Mammary epithelial cell (primary cell): ENCODE measurements at places on chromosomes 1 and 21. TPM values are rescaled to one million over a fixed set of nuclear protein-coding genes. Genes with fewer than 3 reads are reported as not detected.

DNA sequence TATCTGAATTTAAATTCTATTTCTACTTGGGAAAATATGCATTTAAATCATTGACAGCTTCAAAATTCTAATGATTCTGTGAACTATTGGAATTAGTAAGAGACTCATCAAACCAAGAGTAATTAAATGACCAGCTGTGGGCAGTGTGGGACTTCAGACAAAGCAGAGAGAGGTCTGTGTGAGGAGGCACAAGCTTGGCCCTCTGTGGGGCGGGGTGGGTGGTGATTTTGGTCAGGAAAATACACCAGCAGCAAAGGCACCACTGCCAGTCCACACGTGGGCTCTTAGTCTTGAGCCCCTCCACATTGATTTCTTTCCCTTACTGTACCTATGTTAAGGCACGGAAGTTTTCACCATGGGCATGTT, 39.2 kb upstream of the RAB4A start:
- no peak for DNase-seq

DNA sequence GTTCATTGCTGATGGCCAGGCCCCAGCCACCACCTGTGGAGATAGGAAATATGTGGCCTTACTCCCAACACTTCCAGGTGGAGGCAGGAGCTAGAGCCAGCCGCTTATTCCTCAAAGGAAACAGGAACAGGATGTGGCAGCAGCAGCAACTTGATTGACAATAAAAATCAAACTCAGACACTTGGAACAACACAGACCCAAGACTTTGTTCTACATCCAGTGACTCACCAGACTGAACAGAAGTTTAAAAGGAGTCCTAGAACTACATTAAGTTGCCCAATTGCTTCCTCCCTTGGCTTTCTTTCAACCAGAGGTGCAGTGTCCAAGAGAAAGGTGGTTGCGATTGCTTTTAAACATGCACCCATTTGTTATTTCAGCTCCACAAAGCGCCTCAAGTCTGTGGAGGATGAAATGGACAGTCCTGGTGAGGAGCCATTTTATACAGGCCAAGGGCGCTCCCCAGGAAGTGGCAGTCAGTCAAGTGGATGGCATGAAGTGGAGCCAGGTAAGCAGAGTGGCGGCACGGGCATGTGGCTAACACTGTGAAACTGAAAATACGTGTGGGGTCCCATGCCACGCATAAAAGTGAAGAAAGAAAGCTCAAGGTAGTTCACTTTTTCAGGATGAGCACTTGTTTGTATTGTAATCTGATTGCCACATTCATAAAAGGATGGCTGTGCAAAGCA, 276.6 kb downstream of the NFIA start:
- DNase-seq = peak; percentile 55

GRCh38 chr1:91741301-91741700, 144.7 kb downstream of the TGFBR3 start:
- DNase-seq = no peak

- no peak for DNase-seq
Measured at GRCh38 chr1:27503844-27504587, 14.0 kb upstream of the WASF2 start.

KRTAP11-1 gene
- total RNA-seq = not detected

DNA sequence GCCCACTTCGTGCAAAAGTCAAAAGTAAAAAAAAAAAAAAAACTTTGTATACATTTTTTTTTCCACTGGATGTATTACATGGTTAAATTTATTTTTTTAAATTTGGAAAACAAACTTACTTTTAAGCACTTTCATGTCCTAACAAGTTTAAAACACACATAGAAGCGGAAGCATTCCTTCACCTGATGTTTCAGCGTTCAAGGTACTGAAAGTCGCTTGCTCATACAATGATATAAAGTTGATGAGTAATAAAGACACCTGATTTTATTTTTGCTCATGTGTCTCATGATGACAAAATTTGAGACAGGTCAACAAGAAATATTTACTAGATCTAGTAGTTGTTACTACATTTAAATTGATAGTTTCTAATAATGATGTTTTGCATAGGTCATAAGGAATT, 35.5 kb downstream of the ADAMTS1 start:
- no peak for DNase-seq

- DNase-seq = no peak
Measured at GRCh38 chr1:166969074-166969677, 6.2 kb downstream of the ILDR2 start.

DNA sequence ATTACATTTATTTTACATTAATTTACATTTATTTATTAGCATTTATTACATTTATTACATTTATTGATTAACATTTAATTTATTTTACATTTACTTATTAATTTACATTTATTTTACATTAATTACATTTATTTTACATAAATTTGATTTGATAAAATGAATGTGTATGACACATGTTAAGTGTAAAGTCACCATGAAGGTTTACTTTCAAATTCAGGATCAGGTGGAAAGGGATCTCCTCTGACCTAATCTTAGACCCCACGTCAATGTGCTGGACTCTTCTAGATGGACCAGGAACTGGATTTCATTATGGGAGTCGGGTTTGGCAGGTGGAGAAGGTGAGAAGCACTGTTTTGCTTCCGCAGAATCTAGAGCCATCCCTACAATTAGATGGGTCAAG, 76.1 kb downstream of the NCAM2 start:
- no peak for DNase-seq

DNA sequence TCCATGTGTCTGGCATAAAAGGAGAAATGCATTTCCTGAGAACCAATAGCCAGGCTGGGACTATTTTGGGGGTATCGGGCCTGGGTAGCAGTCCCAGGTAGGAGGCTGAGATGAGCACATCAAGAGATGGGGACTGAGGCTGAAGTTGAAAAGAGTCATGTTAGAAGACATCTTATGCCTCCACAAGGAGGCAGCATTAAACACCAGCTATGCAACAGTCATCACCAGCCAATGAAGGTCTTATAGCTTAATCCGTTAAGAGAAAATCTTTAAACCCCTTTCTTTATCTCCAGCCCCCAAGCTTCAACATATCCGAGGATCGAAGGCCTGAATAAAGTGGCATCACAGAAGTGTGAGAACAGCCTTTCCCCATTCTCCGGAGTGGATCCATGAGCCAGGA, 640.7 kb upstream of the PTBP2 start:
- no peak for DNase-seq

- DNase-seq = peak; percentile 82
Measured at GRCh38 chr1:85274969-85275453, 1.4 kb downstream of the BCL10 start.

DNA sequence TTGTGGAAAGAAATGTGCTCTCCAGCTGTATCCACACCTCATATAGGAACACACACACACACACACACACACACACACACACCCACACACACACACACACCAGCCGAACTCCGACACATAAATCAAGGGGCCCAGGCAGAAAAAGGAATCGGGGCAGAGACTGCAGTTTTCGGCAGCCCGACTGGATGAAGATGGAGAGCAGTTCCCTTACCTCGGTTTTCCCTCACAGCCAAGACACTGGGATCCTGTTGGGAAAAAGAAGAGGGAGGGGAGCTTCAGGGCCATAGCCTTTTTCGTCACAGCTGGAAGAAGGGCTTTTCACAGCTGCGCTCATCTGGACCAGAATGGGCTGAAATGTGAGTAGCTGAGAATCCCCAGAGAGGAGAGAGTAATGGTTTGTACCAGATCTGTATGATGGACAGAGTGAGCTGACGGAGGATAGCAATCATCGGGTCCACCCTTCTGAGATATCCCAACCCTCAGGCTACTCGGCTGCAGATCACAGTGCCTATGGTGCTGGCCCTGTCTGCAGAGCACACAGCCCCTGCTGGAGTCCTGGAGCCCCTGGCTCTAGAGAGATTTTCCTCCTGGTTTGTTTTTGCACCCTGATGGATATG, 37.7 kb downstream of the PIK3C2B start:
- no peak for DNase-seq

CHAF1B gene
- total RNA-seq = 4.5 and 12.3 TPM in 2 replicates

GBP5 gene
- total RNA-seq = not detected in 2 replicates

GRCh38 chr1:192787914-192788585, 20.8 kb upstream of the RGS2 start:
- no peak for DNase-seq

ELAPOR1 gene
- total RNA-seq = 0.67 TPM

CAMTA1 gene
- total RNA-seq = 85.1 and 107 TPM in 2 replicates

DNA sequence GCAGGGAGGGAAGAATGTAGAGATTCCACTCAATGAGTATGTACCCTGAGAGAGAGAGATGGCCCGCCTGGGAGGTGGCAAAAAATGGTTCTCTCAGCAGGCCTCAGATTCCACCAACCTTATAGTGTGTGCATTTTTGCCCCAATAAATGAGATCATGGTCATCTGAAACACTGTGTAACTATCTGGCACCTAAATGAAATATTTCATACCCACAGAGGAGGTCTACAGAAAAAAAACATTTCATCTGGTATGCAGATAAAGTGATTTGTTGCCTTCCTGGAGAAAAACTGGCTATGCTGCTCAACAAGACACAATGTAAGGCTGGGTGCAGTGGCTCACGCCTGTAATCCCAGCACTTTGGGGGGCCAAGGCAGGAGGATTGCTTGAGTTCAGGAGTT, 4.9 kb downstream of the TMCO2 start:
- no peak for DNase-seq
